ENCODE measurements at places on chromosomes 5 and 9. TPM values are rescaled to one million over a fixed set of nuclear protein-coding genes. Genes with fewer than 3 reads are reported as not detected.
A peak's percentile ranks its signal among the peaks of the same experiment; 100 is the strongest.

DNA sequence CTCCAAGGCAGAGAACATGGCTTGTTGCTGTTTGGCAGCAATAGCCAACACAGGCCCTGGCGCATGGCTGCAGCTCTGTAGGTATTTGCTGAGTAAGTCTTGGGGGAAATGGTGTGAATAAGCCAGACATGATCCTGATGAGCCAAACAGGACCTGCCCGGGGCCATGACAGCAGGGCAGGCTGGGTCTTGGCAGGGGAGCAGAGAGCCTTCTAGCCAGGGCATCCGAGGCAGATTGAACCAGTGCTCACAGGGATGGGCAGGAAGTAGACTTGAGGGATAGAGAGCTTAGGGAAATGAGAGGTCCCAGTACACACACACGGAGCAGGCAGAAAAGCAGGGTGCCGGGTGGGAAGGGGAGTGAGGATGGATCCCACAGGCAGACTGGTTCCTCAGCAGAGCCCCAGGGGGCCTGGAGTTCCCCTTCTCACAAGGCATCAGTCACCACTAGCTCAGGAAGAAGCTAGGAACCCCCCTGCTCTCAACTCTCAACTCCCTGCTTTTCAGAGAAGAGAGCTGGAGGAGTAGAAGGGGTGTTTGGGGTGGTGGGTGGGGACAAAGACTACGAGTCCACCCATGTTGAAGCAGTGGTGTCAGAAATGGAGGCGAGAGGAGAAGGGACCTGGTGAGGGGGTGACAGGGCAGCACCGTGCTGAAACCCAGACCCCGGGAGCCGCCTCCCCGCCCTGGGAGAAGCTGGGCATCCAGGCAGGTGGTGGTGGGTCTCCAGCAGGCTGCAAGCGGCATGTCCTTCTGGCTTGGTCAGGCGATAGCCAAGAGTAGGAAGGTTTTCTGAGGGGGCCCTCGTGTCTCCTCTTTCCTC is 111.1 kb downstream of the RGS3 start:
- no peak for DNase-seq
- H3K27me3 ChIP-seq: no peaks in the 10 kb centered on the region
- H3K36me3 ChIP-seq: no peaks in the 10 kb centered on the region
- H3K4me1 ChIP-seq: peaks cover 49% of the 10 kb centered on the region

DNA sequence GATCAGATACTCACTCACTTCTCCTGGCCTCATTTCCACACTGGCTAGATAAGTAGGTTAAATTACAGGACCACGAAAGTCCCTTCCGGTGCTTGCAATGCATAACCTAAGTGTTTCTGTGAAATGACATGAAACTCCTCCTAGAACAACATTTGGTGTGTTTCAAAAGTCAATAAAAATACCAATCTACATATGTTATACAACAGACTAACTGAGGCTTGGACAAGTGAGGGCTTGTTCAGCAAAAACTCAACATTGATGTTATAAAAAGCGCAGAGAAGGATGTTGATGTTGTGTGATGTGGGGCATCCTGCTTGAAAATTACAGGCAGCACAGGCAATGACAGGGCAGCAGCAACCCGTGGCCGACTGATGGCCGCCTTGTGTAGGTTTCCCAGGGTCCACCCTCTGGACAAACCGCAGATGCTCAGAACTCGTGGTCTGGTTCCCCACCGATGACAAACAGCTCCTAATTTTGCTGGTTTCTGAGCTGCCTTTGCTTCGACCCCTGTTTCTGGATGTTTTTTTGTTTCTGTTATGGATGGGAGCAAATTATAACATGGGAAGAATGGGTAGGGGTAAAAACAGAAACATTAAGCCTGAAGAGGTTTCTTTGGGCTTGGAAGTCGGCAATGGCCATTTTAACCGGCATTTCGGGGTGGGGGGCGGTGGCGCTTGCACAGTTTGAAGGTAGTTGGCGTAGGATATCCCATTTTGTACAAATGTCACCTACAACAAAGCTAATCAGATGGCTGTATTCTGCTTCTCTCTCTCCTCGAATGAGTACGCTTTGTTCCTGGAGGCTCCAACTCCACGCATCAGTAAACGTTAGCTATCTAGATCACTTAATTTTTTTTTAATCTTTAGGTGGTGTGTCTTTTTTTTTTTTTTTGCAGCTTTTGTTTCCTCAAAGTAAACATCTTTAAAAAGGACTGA is 116.1 kb downstream of the PDZD2 start:
- peaks cover 13% of the 10 kb centered on the region for H3K4me1 ChIP-seq
- DNase-seq: no peak
- H3K27me3 ChIP-seq: no peaks in the 10 kb centered on the region
- H3K27ac ChIP-seq: no peak overlapping the region
- H3K4me3 ChIP-seq: no peak overlapping the region

DNA sequence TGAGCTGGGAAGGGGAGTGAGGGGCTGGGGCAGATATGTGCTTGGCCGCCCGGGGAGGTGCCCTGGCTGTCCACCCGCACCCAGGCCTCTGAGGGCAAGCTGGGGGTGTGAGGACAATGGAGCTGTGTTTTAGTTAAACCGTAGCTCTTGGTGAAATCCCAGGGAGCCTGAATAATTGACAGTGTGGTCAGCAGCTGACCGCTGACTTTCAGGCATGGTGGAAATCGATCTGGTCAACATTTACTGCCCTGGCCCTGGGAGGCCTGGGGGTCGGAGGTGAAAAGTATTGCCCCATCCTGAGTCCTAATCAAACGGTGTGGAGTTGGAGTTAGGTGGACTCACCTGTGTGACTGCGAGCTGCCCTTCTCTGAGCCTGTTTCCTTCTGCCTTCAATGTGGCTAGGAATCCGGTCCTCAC is 31.2 kb upstream of the CRB2 start:
- no peak overlapping the region for H3K4me3 ChIP-seq
- H3K27me3 ChIP-seq: no peaks in the 10 kb centered on the region
- no peak overlapping the region for H3K27ac ChIP-seq

Gene TGFBI
- 7.3 TPM for total RNA-seq

GRCh38 chr5:91211997-91212713 is 171.0 kb downstream of the ARRDC3 start:
- H3K27me3 ChIP-seq: no peaks in the 10 kb centered on the region
- H3K4me3 ChIP-seq: no peak overlapping the region
- peak overlapping the region; percentile 23 for H3K27ac ChIP-seq

DNA sequence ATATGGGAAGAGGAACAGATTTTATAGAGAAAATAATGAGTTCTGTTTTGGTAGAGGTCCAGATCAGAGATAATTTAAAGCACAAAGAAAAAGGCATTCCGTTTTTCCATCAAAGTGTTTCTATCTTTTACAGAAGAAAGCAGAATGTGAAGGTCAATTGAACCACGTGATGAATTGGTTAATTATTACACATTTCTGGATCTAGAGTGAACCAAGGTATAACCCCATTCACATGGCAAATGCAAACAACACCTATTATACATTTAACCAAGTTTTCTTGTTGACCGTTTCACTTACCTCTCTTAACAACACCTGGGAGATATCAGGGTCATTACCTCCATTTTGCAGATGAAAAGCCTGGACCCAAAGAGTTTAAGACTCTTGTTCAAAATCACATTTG is 34.9 kb upstream of the ZNF462 start:
- no peak overlapping the region for H3K27ac ChIP-seq
- no peaks in the 10 kb centered on the region for H3K27me3 ChIP-seq
- no peak for DNase-seq
- H3K4me1 ChIP-seq: peaks cover 21% of the 10 kb centered on the region
- no peaks in the 10 kb centered on the region for H3K36me3 ChIP-seq

DNA sequence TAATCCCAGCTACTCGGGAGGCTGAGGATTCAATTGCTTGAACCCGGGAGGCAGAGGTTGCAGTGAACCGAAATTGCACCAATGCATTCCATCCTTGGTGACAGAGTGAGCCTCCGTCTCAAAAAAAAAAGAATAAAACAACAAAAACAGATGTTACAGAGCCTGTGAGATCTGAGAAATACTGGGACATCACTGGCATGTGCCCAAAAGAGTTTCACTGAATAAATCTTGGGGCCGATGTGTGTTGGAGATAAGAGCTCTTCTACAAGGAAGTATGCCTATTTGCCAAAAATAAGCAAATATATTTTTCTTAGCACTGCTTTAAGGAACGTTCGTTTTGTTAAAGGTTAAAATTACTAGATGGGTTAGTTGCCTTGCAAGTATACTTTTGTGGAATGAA is 55.1 kb downstream of the KIAA1958 start:
- no peaks in the 10 kb centered on the region for H3K4me1 ChIP-seq
- H3K36me3 ChIP-seq: no peaks in the 10 kb centered on the region
- H3K27ac ChIP-seq: no peak overlapping the region
- DNase-seq: no peak
- H3K27me3 ChIP-seq: no peaks in the 10 kb centered on the region

DNA sequence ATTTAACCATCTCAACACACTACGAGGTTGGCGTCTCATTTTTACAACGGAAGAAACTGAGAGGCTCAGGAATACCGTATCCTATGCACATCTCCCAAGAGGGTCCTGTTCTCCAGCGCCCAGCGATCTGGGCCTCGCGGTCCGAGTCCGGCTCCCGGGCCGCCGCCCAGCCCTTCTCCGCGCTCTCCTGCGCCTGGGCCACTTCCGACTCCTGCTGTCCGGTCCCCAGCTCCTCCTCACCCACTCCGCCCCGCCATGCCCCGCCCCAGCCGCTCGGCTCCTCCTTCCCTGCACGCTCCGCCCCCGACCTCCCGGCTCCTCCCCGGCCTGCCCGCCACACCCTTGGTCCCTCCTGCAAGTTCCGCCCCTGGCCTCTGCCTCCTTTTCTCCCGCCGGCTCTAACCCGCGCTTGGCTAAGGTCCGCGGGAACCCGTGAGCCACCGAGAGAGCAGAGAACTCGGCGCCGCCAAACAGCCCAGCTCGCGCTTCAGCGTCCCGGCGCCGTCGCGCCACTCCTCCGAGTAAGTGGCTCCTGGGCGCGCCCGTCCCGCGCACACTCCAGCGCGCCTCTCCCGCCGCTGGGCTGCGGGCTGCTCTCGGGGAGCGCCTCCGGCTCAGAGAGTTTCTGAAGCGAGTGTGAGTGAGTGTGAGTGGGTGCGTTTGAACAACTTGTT is 87.3 kb upstream of the TNFAIP8 start:
- H3K4me3 ChIP-seq: peak overlapping the region; percentile 74
- peak overlapping the region; percentile 96 for H3K27ac ChIP-seq
- H3K36me3 ChIP-seq: no peaks in the 10 kb centered on the region
- peak; percentile 88 for DNase-seq

- no peak for DNase-seq
- no peaks in the 10 kb centered on the region for H3K36me3 ChIP-seq
- H3K27me3 ChIP-seq: no peaks in the 10 kb centered on the region
- H3K4me1 ChIP-seq: peaks cover 15% of the 10 kb centered on the region
- no peak overlapping the region for H3K4me3 ChIP-seq
These were observed 31.3 kb downstream of the GRAMD2B start for GRCh38 chr5:126454535-126454934.

DNA sequence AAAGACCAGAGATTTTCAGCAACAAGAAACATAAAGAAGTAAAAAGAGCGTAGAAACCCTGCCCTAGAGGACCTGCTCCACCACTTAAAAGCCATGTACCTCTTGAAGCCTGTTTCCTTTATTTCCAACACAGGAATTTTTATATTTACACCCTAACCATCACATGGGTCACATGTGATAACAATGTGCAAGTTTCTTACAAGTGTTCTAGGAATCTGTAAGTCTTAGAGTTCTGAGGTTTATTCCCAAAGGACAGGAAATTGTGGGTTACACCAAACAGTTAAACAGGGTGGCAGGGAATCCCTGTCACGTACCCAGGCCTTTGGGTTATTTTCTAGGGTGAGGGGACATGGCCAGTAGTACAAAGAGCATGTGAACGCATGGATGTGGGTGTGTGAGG is 108.6 kb upstream of the CCDC152 start:
- no peaks in the 10 kb centered on the region for H3K4me1 ChIP-seq
- no peak for DNase-seq
- H3K36me3 ChIP-seq: no peaks in the 10 kb centered on the region
- H3K27me3 ChIP-seq: no peaks in the 10 kb centered on the region
- H3K27ac ChIP-seq: no peak overlapping the region

- H3K27ac ChIP-seq: no peak overlapping the region
- H3K27me3 ChIP-seq: no peaks in the 10 kb centered on the region
- H3K36me3 ChIP-seq: no peaks in the 10 kb centered on the region
- H3K4me3 ChIP-seq: no peak overlapping the region
These were observed 16.5 kb upstream of the NSMF start for GRCh38 chr9:137475666-137476065.
